ENCODE measurements at places on chromosomes 12 and 14.

- DNase-seq: no peak
Observed at GRCh38 chr12:4807813-4808212, 87.6 kb downstream of the GALNT8 start.

DNA sequence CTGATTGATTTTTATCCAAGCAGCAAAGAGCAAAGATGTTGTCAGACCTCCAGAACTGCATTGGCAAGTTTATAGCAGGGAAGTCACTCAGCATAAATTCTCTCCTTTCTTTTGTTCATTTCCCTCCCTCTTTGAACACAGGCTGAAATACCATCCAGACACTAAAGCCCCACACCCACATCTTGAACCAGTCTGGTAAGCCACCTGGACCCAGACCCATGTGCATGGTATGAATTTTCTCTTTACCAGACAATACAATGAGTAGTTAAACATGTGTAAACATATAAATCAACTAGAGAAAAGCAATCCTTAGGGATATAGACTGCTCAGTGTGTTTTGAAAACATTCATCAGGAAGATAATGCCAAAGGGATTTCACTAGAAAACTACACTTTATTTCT is 488.3 kb upstream of the FLRT2 start:
- DNase-seq: no peak

DNA sequence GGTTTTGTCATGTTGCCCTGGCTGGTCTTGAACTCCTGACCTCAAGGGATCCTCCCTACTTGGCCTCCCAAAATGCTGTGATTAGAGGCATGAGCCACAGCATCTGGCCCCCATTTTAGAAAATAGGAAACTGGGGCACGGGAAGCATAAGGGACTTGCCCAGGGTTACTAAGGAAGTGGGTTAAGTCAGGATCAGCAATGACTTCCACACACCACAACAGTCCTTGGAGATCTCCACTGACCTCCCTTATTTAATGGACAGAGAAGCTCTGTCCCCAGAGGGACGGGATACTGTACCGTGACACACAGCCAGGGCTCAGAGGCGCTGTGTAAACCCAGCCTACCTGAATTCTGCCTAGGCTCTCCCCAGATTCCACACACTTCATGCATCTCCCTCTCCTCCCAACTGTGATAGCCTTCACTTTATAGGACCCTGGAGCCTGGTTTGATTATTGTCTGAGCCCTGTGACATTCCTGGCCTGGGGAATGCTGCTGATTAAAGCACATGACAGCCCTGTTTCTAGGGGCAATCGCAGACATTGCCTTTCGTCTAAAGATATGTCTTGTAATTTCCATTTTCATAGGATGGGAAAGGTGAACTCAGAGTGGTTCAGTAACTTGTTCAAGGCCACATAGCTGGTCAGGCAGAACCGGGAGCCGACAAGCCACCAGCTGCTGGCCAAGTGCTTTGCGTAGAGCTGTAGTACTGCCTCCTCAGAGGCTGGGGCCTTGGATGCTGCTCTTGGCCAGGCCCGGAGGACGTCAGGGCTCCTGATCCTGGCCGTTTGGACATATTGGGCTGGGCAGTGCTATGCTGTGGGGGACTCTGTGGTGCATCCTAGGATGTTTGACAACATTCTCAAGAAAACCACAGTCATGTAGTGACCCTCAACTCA is 20.8 kb downstream of the SERPINA1 start:
- no peak for DNase-seq

DNA sequence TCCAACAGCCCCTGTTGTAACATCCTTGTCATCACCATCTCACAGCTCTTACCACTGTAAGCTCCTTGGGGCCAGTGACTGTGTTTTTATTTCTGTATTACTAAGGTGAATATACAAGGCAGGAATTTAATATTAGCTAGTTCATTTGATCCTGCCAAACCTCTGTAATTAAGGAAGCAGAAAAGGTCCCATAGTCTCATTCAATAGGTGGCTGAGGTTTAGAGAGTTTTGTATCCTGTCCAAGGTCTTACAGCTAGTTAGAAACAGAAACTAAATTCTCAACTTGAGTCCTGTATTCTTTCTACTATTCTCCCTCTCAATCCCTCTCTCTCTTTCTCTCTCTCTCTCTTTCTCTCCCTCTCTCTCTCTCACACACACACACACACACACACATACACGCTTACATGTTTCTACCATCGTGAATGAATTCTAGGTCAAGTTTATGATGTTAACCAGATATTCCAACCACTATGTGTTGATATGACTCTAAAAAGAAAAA is 543 bp upstream of the GLIPR1 start:
- no peak for DNase-seq

- no peak for DNase-seq
Observed at GRCh38 chr14:31275731-31276130, 68.1 kb upstream of the HECTD1 start.

GRCh38 chr12:131597333-131597732 is 113.6 kb upstream of the SFSWAP start:
- no peak for DNase-seq

DNA sequence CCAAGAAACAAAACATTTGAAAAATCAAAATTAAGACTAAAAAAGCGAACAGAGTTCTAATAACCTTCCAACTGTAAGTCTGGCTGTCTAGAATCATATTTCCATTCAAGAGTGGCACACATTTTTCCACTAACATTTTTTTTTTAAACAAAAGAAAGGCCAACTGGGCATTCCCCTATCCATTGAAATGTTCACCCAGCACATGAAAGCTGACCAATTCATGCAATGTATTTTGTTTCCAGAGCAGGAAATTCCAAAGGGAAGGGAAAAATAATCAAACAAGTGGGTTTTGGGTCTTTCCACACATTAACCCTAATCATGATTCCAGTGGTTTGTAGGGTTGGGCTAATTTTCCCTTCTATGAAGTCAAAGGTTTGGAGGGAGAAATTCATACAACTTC is 206.5 kb downstream of the CALM1 start:
- no peak for DNase-seq

DNA sequence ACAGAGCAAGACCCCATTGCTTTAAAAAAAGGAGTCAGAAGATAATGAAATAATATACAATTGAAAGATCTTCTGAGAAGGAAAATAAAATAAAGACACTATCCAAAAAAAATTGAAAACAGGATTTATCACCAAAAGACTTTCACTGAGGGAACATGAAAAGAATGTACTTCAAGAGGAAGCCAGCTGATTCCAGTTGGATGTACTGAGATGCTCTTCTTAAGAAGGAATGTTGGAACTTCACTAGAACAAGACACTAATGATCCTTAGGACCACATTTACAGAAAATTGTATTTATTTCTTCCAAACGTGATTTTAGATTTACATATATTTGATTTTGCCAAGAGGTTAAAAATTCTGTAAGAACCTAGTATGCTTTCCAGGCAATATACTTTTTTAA is 65.6 kb upstream of the CNOT2 start:
- no peak for DNase-seq

GRCh38 chr12:85794531-85794930 is 41.7 kb downstream of the RASSF9 start:
- no peak for DNase-seq

DNA sequence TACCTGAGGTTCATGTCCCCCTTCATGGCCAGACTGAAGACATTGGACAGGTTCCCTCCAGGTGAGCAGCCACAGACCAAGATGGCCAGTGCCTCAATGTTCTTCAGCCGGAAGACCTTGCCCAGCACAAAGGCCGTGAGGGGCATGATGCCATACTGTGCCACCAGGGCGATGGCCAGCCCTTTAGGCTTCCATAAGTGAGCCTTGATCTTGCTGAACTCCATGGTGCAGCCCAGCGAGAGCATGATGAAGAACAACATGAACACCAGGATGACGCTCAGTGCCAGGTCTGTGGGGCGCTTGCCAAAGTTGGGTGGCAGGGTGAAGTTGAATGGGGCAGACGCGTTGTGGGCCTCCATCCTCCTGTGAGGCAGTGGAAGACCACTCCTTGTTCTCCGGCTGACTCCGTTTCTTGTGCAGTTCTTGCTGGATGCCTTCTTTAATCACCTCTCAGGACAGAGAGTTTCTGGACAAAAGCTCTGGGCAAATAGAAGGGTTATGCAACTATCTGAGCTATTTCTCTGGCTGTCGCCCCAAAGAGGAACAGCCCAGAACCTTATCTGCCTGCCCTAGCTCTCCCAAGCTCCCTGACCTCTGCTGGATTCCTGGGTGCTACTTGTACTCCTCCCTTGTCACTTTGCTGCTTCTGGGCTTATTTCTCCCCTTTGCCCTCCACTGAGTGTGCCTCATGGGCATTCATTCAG is at the start of gene SLC10A1:
SLC10A1 (minus strand) TSS at position 445 of the 704 bp plus-strand sequence; CDS start at position 359, 86 bp downstream.
- DNase-seq: no peak

DNA sequence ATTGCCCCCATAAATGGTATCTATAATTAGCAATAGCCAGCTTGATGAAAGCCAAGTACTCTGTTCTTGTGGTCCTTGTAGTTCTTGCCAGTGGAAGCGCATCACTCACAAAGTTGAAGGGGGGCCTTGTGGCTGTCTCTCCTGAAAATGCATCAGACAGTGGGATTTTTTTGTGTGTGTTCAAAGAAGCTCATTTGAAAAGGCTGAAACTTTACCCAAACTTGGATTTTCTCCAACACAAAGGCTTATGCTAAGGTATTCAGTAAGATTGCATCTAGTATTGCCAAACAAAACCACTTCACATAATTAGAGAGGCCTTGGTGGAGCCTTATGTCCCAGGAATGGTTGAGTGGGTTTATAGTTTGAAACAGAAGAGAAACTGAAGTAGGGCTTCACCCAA is 216.7 kb upstream of the TMTC1 start:
- no peak for DNase-seq

GRCh38 chr14:66231820-66232219 is 254.4 kb upstream of the CCDC196 start:
- peak; percentile 36 for DNase-seq

DNA sequence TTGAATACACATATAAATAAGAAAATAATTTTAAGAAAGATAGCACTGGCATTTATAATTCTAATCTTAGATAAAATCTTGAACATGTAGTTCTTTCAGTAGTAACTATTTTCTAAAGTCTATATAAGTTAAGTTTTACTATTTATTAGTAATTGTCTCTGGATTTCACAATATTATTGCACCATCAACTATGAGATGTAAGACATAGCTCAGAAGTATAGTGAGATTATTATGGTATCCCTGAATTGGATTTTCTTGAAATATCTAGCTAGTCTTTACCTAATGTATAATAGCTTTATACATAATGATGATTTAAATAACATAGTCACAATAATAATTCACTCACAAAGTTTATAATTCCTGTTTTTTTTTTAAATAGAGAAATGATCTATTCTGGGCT is 6.7 kb downstream of the CLEC12A start:
- no peak for DNase-seq

DNA sequence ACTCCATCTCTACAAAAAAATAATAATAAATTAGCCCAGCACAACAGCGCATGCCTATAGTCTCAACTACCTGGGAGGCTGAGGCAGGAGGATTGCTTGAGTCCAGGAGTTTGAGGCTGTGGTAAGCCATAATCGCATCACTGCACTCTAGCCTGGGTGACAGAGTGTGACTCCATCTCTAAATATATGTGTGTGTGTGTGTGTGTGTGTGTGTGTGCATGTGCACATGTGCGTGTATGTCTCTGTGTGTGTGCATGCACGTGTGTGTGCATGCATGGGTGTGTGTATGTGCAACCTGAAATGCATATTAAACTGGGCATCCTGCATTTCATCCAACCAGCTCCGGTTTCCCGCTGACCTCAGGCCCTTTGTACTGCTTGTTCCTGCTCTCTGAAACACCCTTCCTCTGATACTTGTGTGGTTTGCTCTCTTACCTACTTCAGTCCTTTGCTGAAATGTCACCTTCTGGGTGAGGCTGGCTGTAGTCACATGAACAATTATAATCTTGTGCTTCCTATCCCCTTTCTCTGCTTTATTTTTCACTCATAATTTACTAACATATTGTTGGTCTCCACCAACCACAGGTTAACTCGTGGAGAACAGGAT is 46.9 kb downstream of the PHLDA1 start:
- DNase-seq: no peak

GRCh38 chr12:6463858-6464257 is 6.6 kb downstream of the VAMP1 start:
- no peak for DNase-seq

- no peak for DNase-seq
Observed at GRCh38 chr12:54266852-54267251, 13.1 kb downstream of the CBX5 start.

- DNase-seq: no peak
Observed at GRCh38 chr14:24032727-24033418, 18.9 kb upstream of the CARMIL3 start.

Measured in left hindlimb (tissue), 1 donor.